ENCODE measurements at places on chromosomes 13 and 19. TPM values are rescaled to one million over a fixed set of nuclear protein-coding genes. Genes with fewer than 3 reads are reported as not detected.

Gene TEX29
- total RNA-seq: 0.50 TPM

Gene OR7G2
- total RNA-seq: not detected

Gene HNRNPA1L2
- total RNA-seq: 7.8 TPM

Gene CEACAM8
- total RNA-seq: not detected

Gene NANOS3
- total RNA-seq: 0.56 TPM

Gene WTIP
- 0.63 TPM for total RNA-seq

Gene PEX11G
- 1.4 TPM for total RNA-seq

Gene NLRP5
- not detected for total RNA-seq

Gene ZFP82
- total RNA-seq: 7.0 TPM

All from activated CD8-positive, alpha-beta T cell treated with anti-CD3 and anti-CD28 coated beads for 36 hours (primary cell).